ENCODE measurements at places on chromosomes 6 and 20.

DNA sequence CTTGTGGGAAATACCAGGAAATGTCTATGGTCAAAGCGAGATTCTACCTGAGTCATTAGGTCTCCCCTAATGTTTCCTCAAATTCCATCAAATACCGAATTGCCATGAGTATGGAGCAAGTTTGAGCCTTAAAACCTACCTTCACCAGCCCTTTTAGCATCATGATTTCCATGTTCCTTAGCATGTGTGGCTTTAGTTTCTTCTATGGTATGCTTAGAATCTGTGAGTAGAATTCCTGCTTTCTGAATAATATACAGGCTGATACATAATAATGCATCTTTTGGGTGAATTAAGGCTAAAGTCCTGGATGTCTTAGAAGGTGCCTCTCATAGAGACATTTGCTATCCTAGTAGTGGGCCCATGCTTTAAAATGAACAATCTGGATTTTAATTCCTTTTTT is 32.0 kb downstream of the TSPYL4 start:
- DNase-seq: no peak

GRCh38 chr6:164925681-164926530 is 383.5 kb downstream of the C6orf118 start:
- no peak for DNase-seq

DNA sequence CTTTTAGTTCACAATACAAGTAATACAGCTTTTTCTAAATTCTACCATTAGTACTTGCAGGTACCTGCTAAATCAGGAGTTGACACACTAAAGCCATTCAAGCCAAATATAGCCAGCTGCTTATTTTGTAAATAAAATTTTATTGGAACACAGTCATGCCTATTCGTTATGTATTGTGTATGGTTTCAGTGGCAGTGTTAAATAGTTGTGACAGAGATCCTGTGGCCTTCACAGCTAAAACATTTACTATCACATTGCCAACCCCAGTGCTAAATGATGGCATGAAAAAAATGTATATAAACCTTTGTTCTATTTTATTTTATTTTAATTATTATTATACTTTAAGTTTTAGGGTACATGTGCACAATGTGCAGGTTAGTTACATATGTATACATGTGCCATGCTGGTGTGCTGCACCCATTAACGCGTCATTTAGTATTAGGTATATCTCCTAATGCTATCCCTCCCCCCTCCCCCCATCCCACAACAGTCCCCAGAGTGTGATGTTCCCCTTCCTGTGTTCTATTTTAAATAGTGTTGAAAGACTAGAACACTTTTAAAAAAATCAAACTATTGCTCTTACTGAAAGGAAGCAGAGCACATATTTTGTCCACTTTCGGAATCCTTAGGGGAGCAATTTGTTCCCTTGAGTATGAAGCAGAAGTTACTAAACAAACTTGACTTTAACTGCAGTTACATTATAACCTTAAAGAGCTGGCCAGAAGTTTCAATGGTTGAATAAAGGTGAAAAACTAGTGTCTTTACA is 115.7 kb downstream of the PRIM2 start:
- DNase-seq: no peak

- DNase-seq: no peak
Measured at GRCh38 chr6:163725008-163725941, 310.8 kb downstream of the QKI start.

DNA sequence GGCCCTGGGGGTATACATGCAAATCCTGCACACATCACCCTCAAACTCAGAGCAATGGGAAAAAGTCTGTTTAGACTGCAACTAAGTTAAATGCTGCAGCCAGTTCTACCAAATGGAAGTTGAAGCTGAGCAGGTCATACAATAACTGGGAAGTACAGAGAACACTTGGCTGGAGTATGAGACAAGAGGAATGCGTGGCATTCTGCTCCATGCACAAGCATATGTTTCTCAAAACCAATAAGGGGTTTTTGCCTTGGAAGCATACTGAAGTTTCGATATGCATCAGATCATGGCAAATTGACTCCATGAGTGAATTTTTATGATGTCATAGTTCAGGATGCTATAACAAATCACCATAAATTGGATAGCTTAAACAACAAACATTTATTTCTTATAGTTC is 193.8 kb downstream of the COL12A1 start:
- DNase-seq: no peak

DNA sequence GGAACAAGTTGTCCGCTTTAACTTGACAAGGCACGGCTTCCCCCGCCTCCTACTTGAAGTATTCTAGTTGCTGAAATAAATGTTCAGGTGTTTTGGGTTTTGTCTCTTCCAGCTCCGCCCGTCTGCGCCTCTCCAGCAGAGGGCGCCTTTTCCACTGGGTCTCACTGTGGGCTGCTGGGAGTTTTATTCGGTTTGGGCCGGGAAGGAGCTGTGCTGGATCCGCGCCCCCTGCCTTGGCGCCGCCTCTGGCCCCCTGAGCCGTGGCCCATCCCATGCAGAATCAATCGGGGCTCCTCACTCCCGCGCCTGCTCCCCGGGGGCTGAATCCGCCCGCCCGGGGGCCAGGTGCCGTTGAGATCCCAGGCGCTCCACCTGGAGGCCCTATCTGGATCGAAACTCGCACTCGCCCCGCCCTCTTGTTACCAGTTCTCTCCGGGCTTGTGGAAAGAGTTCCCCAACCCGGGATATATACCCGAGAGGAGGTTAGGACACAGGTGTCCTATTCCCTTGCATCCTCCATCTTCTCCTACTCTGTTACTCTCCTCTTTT is 51.0 kb upstream of the TCF21 start:
- DNase-seq: peak; percentile 53

DNA sequence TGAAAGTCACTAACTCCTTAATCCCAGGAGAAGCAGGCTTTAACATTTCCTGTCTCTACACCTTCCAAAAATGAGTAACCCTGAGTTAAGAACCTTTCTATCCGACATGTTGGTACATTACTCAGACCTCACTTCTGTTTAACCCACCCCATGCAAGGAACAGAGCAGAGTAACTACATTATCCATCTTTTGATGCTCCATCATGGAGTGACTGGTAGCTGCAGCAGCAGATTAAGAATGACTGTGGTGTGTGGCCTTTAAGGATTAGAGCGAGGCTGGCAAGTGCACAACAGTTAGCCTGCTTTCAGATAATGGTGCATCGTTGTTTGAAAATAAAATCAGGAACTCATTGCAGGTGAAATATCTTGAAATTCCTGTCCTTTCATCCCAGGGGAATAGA is 2.0 kb downstream of the TRAF3IP2 start:
- no peak for DNase-seq

- no peak for DNase-seq
Measured at GRCh38 chr6:38182426-38182825, 362.9 kb downstream of the ZFAND3 start.

GRCh38 chr20:7161690-7162089 is 394.2 kb downstream of the BMP2 start:
- no peak for DNase-seq

DNA sequence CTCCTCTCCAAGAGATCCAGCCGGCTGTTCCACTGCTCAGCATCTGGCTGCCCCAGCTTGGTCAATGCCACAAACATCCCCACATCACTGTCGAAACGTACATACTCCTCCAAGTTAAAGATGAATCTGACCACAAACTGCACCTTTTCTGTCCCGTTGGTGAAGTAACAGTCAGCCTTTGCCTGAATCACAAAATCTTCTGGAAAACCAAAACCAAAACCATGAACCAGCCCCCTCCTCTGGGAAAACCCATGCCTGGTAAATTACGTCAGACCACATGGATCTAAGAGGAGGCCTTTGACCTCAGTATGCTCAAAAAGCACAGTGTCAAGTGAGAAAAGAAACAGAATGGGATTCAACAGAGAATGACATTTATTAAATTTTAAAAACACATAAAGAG is 1.7 kb downstream of the HLA-DOB start:
- no peak for DNase-seq

DNA sequence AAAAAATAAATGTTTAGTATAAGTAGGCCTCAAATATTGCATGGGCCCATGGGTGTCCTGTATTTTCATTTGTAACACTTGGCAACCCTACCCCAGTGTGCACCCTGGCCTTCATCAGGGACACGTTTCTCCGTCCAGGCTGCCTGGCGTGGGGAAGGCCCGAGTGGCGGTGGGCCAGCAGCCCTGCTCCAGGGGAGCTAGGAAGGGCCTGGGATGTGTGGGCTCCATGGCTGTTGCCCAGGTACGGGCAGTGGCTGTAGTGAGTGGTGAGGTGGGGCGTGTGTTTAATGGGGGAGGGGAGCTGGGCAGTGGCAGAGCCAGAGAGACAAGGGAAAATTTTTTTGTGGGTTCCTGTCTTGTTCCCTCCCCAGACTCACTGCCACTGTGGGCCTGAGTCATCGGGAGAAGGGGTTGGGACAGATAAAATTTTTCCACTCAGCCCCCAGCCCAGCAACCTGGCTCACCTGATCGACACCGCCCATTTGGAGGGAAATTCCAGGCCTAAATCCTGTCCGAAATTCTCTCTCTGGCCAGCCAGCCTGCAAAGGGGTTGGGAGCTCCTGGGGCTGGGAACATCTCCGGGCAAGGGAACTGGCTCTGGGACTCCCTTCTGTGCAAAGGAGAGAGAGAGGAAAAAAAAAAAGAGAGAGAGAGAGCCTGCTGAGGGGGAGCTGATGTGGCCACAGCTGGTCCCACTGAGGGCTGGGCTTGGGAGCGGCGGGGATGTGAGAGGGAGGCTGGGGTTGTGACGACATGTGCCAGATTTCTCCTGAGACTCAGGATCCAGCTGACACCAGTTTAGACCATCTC is 32.5 kb upstream of the VEGFA start:
- DNase-seq: no peak

DNA sequence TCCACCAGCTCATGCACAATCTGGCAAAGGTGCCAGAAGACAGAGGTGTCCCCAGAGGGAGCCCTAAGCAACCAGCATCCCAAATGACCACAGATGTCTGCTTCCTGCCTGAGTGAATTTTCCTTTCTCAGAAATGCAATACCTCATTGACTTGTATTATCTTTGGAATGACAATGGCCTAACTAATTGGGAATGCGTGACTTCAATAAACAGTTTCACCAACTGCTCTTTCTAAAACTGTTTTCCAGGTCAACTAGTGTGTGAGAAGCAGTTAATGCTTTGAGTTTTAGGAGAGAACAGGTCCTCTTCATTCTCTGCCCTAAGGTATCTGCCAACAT is 108.9 kb upstream of the SNX9 start:
- no peak for DNase-seq

DNA sequence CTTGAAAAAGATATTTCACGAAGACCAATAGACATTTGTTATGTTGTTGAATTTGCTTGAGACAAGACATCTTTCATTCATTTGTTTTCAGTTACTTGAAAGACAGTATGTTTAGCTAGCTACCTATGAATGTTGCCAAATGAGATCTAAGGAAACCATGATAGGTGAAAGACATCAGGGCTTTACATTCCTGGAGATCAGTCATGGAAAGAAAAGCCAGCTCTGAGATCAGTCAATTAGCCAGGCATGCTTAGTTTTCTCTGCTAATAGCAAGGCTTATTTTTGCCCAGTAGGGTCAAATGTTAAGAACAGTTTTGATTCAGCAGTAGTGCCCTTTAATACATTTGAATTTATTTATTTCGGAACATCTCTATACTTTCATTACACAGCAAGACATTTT is 116.5 kb upstream of the EDN1 start:
- DNase-seq: no peak
